CD4-positive, alpha-beta T cell treated with Interleukin-17A for 1 hour (primary cell): ENCODE measurements at places on chromosomes 7 and 10.

GRCh38 chr7:16171928-16172327, 249.4 kb downstream of the CRPPA start:
- DNase-seq, result no peak

DNA sequence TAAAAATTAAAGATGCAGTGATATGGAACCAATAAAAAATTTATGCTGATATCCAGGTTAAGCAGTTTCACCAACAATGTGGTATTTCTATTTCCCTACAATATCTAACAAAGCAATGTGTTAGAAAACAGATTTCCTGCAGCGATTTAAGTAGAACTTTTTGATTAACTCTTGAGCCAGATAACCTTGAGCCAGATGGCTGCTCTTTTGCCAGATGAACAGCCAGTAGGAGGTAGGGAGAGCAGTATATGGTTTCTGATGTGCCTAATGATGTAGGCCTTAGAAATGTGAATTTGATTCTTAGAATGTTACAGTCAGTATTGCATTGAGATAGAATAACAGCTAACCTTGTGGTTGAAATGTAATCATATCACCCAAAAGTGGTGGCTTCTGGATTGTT, 31.1 kb downstream of the STAMBPL1 start:
- no peak for DNase-seq

DNA sequence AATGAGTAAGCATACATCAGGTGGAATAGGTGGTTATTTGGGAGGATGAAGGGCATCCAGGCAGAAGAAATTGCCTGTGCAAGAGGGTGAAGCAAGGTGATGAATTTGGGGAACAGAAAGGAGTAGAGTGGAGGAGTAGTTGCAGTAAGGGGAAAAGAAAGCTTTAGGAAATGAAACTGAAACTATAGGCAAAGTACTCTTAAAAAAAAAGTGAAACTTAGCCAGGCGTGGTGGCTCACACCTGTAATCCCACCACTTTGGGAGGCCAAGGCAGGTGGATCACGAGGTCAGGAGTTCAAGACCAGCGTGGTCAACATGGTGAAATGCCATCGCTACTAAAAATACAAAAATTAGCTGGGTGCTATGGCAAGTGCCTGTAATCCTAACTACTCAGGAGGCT, 17.6 kb downstream of the NUP205 start:
- DNase-seq, result peak; percentile 8

- peak; percentile 30 for DNase-seq
Observed at GRCh38 chr10:48608279-48608681, 3.4 kb upstream of the ARHGAP22 start.

- DNase-seq, result no peak
Observed at GRCh38 chr10:132489053-132489703, 48.4 kb upstream of the INPP5A start.

GRCh38 chr7:17948526-17949238, 8.4 kb upstream of the SNX13 start:
- DNase-seq, result no peak

- no peak for DNase-seq
Observed at GRCh38 chr10:59536167-59537014, 173.3 kb downstream of the SLC16A9 start.

GRCh38 chr10:25294032-25294926, 119.5 kb downstream of the GPR158 start:
- DNase-seq, result no peak

DNA sequence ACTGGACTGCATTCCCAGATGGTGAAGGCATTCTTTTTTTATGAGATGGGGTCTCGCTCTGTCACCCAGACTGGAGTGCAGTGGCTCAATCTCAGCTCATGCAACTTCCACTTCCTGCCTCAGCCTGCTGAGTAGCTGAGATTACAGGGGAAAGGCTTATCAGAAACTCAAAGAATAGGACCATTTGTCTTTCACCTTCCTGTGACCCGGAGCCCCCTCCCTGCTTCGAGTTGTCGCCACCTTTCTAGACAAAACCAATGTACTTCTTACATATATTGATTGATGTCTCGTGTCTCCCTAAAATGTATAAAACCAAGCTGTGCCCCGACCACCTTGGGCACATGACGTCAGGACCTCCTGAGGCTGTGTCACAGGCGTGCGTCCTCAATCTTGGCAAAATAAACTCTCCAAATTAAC, 1.8 kb upstream of the METTL27 start:
- DNase-seq, result no peak

DNA sequence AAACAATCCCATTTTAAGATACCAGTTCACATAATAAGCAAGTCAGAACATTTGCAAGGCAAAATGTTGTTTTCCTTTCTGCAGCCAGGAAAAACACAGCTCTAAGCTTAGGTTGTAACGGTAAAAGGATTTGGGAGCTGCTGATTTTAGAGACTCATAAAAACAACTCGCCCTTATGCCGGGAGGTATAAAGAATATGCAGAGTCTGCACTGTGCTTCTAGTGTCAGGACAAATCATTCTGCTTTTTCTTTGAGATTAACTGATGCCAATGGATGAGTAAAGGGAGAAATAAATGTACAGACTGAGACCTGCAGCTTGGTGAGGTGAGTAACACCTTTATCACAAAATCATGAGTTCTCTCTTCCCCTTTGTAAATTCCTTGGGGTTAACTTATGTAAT, 2.0 kb upstream of the SFR1 start:
- no peak for DNase-seq

DNA sequence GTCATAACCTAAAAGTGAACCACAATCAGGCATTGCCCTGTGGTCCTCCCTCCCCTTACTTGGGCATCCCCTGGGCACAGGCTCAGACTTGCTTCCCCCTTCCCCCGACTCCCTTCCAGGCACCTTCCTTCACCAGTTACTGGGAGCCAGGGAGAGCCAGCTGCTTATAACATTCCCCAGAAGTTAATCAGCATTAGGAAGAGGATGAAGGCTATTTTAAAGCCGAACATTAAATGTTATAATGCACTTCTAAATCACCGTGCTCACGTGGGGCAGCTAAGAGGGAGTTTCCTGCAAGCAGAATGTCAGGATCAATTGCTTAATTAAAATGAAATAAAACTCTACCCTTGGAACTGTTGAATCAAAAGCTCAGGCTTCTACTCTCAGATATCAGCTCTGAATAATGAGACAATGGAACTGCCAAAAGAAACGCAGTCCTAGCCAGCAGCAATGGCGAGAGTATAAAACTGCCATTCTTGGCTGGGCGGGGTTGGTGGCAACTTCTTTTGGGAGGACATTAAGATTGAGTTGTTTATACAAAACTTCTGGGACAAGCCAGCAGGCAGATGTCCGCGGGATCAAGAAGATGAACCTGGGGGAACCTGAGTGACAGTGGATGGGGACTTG, 169.5 kb downstream of the FANK1 start:
- no peak for DNase-seq

- no peak for DNase-seq
Observed at GRCh38 chr7:26854876-26855855, 9.2 kb downstream of the SKAP2 start.

DNA sequence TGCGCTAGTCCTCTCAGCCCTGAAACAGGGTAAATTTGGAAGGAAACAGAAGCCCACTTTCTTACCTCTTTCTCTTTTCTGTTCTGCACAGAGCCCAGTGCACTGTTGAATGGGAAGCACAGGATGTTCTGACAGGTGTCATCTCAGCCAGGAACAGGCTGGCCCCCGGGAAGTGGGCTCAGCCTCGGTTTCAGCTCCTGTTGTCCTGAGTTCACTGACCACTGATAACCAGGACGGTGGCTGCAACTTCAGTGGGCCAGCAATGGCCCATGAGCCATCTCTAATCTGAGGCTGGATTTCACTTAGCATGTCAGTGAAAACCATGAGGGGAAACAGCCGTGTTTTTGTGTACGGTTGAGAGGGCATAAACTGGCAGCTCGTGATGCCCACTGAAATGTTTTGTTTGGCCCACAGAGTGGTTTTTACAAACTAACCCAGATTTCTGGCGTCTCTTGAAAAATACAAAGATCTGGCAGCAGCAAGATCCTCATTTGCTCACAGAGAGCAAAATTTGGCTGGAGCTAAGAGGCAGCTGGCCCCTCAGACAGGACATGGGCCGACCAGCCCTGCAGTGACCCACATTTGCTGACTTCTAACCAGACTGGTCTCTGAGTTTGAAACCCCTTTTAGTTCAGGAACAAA, 455.9 kb downstream of the PAXIP1 start:
- DNase-seq, result no peak

DNA sequence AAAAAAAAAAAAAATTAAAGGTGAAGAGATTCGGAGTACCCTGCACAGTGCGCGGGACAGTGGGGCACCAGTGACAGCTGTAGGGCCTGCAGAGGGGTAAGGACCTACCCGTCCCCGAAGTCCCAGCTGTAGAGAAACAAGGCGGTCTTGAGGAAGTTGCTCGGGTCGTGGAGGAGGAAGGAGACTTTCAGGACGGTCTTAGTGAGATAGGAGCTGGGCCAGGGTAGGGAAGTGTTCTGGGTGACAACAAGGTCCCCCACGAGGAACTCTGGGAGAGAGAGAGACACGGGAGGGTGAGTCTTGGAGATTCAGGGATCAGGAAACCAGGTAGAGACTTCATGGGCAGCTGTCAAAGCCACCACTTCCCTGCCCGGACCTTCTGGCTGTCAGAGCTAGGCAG, 9.7 kb downstream of the TMEM130 start:
- DNase-seq, result no peak

DNA sequence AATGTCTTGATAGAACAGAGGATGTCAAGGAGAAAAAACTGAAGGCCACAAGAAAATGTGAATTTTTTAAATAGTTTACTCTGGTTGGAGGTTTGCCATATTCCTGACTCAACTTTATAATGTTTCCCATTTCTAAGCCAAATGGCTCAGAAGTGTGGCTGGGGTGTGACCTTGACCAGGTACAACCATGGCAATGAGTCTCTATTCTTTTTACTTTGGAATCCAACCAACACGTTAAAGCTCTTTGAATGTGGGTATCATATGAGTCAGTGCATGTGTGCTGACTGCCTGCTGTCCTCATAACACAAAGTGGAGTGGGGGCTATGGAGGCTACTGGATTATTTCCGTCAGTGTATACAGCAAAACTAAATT, 33.5 kb upstream of the DLD start:
- no peak for DNase-seq

GRCh38 chr10:131802156-131802915, 98.5 kb upstream of the PPP2R2D start:
- DNase-seq, result no peak

- no peak for DNase-seq
Observed at GRCh38 chr7:47591655-47592572, 10.0 kb upstream of the TNS3 start.

DNA sequence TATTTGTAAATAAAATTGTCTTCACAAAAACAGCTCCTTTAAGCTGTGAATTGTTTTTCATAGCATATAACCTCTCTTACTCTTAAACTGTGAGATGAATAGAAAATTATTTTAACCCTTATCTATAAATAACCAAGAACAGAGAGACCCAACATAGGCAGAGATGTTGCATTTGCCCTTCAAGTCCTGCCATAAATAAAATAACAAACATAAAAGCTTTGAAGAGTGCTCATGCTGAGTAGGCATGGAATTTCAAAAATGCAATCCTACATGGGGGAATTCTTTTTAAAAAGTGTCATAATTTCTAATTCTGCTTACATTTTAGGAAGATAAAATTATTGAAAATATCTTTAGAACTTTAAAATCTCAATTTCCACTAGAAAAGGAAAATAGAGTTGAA, 124.1 kb upstream of the FERD3L start:
- no peak for DNase-seq

GRCh38 chr7:22613496-22613895, 113.5 kb upstream of the IL6 start:
- no peak for DNase-seq

- DNase-seq, result no peak
Observed at GRCh38 chr7:92061154-92061553, 73.1 kb downstream of the CYP51A1 start.

DNA sequence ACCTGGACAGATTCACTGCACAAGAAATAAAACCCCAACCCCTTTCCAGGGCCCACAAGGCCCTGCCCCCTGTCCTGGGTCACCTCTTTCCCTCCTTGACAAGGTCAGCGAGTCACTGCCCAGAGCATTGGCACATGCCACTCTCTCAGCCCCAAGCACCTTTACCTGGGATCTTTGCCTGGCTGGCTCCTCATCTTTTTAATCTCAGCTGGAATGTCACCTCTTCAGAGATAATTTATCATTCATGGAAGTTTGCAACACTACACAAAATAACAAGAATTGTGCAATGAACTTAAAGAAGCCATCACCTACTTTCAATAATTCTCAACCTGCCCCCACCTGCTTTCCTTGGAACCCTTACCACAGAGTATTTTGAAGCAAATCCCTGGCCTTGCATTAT, 19.2 kb downstream of the ANTXRL start:
- no peak for DNase-seq

- DNase-seq, result no peak
Observed at GRCh38 chr10:61024856-61025201, 80.8 kb upstream of the RHOBTB1 start.

DNA sequence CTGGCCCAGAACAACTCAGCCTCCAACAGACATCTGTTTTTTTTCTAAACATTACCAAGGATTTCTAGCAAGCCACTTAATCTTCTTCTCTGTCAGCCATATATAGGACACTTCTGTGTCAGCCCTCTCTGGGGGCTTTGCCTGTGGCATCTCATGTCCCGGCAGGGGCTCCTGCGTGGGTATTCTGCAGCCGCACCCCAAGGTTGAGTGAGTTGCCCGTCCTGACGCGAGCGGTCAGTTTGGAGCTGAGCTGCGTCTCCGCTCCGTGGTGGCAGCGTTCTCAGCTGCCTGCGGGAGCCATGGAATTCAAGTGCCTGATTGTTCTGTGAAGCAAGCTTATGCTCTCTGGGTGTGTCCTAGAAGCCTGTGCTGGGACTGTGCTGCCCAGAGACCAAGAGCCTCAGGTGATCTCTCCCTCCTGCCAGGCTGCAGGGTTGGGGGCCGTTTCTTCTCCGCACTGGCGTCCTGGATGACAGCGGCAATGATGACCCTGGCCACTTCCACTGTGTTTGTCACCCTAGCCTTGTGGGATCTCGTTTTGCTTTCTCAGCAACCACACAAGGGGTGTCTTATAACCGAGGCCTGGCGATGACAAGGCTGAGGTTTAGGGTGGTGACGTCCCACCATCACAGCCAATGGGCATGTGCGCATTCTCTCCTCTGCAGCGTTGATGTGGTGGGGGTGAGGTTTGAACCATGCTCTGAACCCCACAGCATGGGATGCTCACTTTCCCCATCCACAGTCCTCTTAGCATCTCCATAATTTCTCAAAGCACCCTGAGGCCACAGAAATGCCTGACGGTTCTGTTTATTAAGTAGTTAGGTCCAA, 612.6 kb upstream of the FOXK1 start:
- no peak for DNase-seq

- no peak for DNase-seq
Observed at GRCh38 chr7:30525429-30525828, 20.8 kb upstream of the GGCT start.
